Activated naive CD4-positive, alpha-beta T cell treated with anti-CD3 and anti-CD28 coated beads for 36 hours (primary cell): ENCODE measurements at places on chromosomes 11 and 22. TPM values are rescaled to one million over a fixed set of nuclear protein-coding genes. Genes with fewer than 3 reads are reported as not detected.

GRCh38 chr22:26164174-26164573, 5.1 kb upstream of the SEZ6L start:
- no peak for DNase-seq
- H3K4me1 ChIP-seq: peaks cover 3% of the 10 kb centered on the region
- no peaks in the 10 kb centered on the region for H3K36me3 ChIP-seq

TTC38 gene
- 6.1 TPM for total RNA-seq

PDE2A gene
- 0.69 TPM for total RNA-seq

SLC22A25 gene
- total RNA-seq: not detected

DNA sequence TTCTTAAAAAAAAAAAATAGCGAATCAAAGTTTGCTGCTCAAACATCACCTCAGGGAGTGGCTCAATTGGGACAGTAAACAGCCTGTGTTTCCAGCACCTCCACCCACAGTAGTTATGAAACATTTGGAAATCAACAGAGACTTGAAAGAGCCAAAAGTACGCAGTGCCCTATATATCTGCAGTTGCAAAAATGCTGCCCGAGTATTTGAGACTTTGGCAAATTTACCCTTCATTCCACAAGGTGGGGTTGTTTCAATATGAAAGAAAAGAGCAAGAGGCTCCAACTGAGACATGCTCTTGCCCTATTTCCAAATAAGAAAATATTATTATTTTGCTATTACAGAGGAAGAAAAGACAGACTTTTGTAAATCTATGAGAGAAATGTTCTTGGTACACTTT, 851.1 kb upstream of the RAG2 start:
- H3K4me3 ChIP-seq: no peak overlapping the region
- DNase-seq: no peak
- H3K27ac ChIP-seq: no peak overlapping the region
- no peaks in the 10 kb centered on the region for H3K4me1 ChIP-seq
- H3K27me3 ChIP-seq: no peaks in the 10 kb centered on the region

TBC1D22A gene
- total RNA-seq: 20.1 TPM

GRCh38 chr11:62359475-62359874, 22.2 kb downstream of the ASRGL1 start:
- no peak overlapping the region for H3K4me3 ChIP-seq
- no peaks in the 10 kb centered on the region for H3K27me3 ChIP-seq
- no peak overlapping the region for H3K27ac ChIP-seq
- H3K36me3 ChIP-seq: no peaks in the 10 kb centered on the region
- no peaks in the 10 kb centered on the region for H3K4me1 ChIP-seq
- no peak for DNase-seq

- H3K27me3 ChIP-seq: peaks cover 6% of the 10 kb centered on the region
- H3K4me1 ChIP-seq: peaks cover 16% of the 10 kb centered on the region
- no peaks in the 10 kb centered on the region for H3K36me3 ChIP-seq
- no peak for DNase-seq
Measured at GRCh38 chr11:110377434-110377833, 52.3 kb upstream of the FDX1 start.

- H3K36me3 ChIP-seq: no peaks in the 10 kb centered on the region
- H3K27ac ChIP-seq: no peak overlapping the region
- H3K4me3 ChIP-seq: no peak overlapping the region
Measured at GRCh38 chr22:18154821-18155390, 4.9 kb downstream of the USP18 start.

- H3K27ac ChIP-seq: no peak overlapping the region
- H3K36me3 ChIP-seq: peaks cover 28% of the 10 kb centered on the region
- no peaks in the 10 kb centered on the region for H3K27me3 ChIP-seq
- no peak overlapping the region for H3K4me3 ChIP-seq
- DNase-seq: no peak
Measured at GRCh38 chr11:60854140-60854846, 1.5 kb downstream of the PTGDR2 start.

- peaks cover 36% of the 10 kb centered on the region for H3K4me1 ChIP-seq
- no peaks in the 10 kb centered on the region for H3K36me3 ChIP-seq
- H3K27me3 ChIP-seq: no peaks in the 10 kb centered on the region
- peak; percentile 85 for DNase-seq
Measured at GRCh38 chr22:39117585-39118191, 20.6 kb downstream of the APOBEC3H start.

DNA sequence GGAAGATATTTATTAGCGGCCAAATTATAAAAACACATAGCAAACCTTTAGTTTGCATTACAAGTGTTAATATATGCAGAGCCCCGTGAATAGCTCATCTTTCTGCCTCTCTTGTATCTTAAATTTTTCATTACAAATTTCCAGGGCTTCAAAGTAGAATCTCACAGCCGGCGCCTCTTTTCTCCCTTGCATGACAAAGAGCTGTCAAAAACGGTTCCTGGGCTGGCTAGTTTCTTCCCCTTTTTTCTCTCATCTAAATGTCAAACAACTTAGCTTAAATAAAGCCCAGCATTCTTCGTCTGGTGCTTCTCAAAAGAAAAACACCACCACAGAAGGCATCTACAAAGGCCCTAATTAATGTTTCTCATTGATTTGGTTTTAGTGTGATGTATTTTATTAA, 253.0 kb downstream of the INSC start:
- H3K4me3 ChIP-seq: no peak overlapping the region
- H3K27me3 ChIP-seq: peaks cover 9% of the 10 kb centered on the region
- H3K27ac ChIP-seq: no peak overlapping the region

DNA sequence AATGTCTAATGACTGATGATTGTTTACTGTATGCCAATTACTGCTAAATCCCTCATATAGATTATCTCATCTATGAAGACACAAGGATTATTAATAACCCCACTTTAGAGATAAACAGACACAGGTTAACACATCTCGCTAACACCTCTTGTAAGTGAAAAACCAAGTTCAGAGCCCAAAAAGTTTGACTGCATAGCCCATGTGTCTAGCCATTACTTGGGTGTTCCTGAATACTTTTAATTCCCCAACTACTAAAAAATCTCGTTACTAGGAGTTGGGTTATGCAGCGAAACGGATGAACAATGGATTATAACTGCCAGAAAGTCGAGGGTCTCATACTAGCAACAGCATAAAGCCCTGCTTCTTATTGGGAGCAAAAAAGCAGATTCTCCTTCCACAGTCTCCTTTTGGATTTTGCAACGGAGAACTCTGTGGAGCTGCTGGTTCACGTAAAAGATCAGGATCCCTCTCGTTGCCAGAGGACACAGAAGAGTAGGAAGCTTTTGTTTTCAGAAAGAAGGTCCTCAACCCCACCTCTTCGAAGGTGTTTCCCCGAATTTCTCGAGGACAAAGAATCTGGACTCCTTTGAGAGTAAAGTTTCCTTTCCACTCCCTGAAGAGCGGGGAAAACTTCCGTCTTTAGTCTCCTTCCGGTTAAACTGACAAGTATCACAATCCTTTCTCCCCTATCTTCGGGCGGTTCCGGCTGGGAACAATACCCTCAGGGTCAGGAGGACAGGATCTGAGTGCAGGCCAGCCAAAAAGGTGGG, 979 bp downstream of the ZBED5 start:
- H3K4me1 ChIP-seq: peaks cover 44% of the 10 kb centered on the region
- DNase-seq: peak; percentile 28
- H3K27me3 ChIP-seq: no peaks in the 10 kb centered on the region
- H3K27ac ChIP-seq: peak overlapping the region; percentile 100
- peak overlapping the region; percentile 100 for H3K4me3 ChIP-seq

DNA sequence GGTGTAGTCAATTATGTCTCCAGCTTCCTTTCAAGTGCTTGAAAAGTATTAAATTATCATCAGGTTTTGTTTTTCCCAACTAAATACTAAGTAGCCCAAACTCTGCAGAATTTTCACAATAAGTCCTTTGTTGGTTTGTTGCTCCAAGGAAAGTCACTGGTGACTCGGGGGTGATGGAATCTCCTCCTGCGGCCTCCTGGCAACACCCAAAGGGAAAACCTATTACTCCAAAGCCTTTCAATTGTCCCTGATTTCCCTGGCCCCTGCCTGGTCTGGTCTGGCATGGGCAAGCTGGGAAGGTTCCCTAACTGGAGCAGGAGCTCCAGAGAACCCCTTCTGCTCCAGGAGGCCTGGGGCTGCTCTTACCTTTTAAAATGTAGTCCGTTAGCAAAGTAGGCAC, 47.9 kb downstream of the FEZ1 start:
- no peak for DNase-seq
- no peaks in the 10 kb centered on the region for H3K27me3 ChIP-seq
- no peak overlapping the region for H3K4me3 ChIP-seq
- H3K36me3 ChIP-seq: no peaks in the 10 kb centered on the region

- H3K36me3 ChIP-seq: peaks cover 9% of the 10 kb centered on the region
- H3K4me1 ChIP-seq: no peaks in the 10 kb centered on the region
- DNase-seq: no peak
- H3K27me3 ChIP-seq: no peaks in the 10 kb centered on the region
Measured at GRCh38 chr22:17804331-17805080, 30.2 kb upstream of the BID start.

DLG2 gene
- 4.6 TPM for total RNA-seq

DNA sequence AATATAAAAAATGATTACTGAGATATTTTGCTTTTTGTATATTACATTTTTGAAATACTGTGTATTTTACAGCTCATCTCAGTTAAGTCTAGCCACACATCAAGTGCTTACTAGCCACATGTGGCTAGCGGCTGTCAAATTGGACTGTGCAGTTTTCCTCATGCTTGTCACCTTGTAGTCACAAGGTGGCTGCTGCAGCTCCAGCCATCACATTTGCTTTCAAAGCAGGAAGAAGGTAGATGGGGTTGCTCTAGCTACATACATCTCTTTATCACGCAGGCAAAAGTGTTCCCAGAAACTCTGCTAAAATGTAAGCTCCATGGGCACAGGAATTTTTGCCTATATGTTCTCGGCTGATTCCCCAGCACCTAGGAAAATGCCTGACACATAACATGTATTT, 61.5 kb downstream of the MICAL2 start:
- no peak overlapping the region for H3K4me3 ChIP-seq
- peaks cover 9% of the 10 kb centered on the region for H3K36me3 ChIP-seq
- peaks cover 48% of the 10 kb centered on the region for H3K4me1 ChIP-seq
- no peaks in the 10 kb centered on the region for H3K27me3 ChIP-seq

MADD gene
- total RNA-seq: 49.9 TPM

MMP12 gene
- not detected for total RNA-seq
